Stimulated activated naive CD4-positive, alpha-beta T cell treated with Interleukin-2 at 50 U/mL for 16 hours (primary cell): ENCODE measurements at places on chromosomes 13 and 19.

GRCh38 chr19:32662186-32662585 is 12.8 kb downstream of the ANKRD27 start:
- no peak for DNase-seq

- no peak for DNase-seq
Observed at GRCh38 chr19:27966390-27966816, 1246.5 kb downstream of the UQCRFS1 start.

- DNase-seq, result no peak
Observed at GRCh38 chr19:54233941-54234340, 8.6 kb downstream of the LILRA6 start.

- no peak for DNase-seq
Observed at GRCh38 chr13:40002016-40002415, 346.6 kb downstream of the COG6 start.

DNA sequence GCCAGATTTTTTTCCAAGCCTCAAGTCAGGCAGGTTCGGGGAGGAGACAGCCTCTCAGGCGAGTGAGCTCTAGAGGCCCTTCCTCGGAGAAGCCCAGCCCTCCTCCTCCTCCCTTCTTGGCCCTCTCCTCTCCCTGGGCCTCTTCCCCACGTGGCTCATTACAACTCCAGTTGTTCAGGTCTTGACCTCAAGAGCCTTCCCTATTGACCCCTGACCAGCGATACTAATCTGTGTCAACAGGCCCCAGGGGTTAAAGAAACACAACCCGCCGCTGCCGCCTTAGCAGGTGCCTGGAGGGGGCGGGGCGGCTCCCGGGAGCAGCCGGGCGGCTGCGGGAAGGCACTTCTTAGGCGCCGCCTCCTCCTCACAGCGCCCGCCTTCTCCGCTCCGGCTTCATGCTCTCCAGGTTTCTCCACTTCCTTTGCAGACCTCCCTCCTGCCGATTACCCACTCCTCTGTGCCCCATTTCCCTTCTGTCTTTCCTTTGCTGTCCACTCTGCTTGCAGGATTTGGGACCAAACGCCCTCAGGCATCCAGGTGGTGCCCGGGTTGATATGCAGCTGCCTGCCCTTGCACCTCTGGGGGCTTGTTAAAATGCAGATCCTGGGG is 51.0 kb downstream of the LYL1 start:
- DNase-seq, result no peak

- DNase-seq, result no peak
Observed at GRCh38 chr19:6259312-6259861, 20.4 kb downstream of the MLLT1 start.

- peak; percentile 71 for DNase-seq
Observed at GRCh38 chr19:5718037-5718578, 1.8 kb downstream of the LONP1 start.

DNA sequence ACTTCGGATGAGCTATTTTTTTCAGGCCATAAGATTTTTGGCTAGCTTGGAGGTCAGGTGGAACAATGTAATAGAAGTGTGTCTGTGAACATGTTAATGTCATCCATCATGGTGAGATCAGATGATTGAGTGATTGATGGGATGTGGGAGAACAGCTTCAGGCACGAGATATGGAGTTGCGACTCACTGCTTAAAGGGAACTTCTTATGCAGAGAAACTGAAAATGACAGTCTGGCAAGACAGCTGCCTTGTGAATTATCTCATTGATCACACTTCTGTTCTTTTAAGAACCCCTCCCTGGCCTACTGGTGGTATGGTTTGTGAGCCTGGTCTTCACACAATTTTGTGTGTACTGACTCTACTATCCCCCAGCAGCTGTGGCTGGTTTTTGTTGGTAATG is 96.0 kb downstream of the OLFM4 start:
- no peak for DNase-seq

DNA sequence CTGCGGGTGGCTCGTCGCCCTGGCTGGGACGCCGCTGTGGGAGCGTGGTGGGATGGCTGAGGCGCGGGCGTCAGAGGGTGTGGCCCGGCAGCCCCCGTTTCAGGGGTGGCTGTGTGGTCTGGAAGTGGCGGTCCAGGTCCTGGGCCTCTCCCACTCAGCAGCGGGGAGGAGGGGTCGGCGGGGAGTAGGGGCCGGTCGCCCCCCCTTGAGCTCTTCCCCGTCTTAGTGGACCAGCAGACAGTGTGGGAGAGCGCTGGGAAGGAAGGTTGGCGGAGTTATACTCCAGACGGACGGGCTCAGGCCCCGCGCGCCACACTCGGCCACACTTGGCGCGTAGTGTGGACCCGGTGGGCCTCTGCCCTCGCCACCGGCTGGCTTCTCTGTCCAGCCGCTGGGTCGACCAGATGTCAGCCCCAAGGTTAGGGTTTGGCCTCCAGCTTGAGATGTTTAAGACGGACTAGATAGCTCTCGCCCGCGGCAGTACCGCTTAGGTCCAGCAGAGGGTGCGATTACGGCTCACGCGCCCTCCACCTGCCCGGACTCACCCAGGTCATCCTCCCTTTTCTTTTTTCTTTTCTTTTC is 21.7 kb upstream of the ZNF429 start:
- peak; percentile 19 for DNase-seq

DNA sequence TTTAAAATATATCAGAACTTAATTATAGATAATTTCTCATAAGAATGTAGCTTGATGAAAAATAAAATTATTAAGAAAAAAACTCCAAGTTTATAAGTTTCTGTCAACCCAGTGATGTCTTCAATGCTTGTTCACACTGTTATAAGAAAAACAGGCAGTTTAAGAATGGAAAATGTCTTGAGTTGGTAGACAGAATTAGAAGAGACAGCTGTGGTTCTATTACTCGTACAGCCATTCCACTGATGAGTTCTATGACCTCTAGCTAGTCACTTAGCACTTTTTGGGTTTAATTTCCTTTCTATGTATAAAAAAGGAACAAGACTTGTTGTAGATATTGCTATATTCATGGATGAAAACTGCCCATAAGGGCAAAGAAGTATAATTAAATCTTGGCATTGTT is 1013.1 kb upstream of the ATXN8OS start:
- DNase-seq, result no peak

GRCh38 chr13:97781891-97782305 is 171.6 kb upstream of the IPO5 start:
- DNase-seq, result no peak

GRCh38 chr19:18765224-18765623 is 25.9 kb downstream of the COMP start:
- DNase-seq, result no peak

- DNase-seq, result no peak
Observed at GRCh38 chr13:109906976-109907375, 120.6 kb upstream of the IRS2 start.

DNA sequence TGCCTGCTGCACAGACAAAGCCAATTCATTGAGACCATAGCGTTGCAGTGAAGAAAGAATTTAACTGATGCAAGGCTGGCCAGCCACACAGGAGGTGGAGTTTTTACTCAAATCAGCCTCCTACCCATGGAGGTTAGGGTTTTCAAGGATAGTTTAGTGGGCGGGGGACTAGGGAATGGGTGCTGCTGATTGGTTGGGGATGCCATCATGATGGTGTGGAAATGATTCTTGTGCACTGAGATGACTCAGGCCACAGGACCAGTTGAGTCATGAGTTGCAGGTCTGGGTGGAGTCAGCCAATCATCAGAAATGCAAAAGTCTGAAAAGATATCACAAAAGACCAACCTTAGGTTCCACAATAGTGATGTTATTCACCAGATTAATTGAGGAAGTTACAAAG is 359.6 kb downstream of the FOXO1 start:
- DNase-seq, result peak; percentile 29

DNA sequence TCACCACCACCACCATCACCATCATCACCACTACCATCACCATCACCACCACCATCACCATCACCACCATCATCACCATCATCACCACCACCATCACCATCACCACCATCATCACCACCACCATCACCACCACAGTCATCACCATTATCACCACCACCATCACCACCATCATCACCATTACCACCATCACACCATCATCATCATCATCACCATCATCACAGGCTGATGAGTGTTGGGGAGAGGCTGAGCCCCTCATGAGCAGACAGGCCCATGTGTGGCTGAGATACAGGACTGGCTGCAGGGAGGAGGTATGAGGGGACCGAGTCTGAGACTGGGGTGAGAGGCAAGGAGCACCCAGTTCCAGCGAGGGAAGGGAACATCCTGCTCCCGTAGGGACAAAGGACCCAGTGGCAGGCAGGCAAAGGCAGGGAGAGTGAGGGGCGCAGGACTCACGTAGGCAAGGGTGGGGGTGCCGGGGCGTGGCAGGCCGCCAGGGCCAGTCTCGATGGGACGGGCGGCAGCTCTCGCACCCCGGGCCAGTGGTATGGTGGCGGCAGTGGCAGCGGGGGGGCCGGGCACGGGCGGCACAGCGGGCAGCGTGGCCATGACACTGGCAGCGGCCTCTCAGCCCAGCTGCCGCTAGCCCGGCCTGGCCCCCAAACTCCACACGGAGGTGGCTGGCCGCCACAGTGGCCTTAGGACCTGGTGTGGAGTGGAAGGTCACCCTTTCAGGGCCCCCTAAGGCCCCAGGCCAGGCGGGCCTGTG is 2.7 kb downstream of the NTN5 start:
- no peak for DNase-seq

DNA sequence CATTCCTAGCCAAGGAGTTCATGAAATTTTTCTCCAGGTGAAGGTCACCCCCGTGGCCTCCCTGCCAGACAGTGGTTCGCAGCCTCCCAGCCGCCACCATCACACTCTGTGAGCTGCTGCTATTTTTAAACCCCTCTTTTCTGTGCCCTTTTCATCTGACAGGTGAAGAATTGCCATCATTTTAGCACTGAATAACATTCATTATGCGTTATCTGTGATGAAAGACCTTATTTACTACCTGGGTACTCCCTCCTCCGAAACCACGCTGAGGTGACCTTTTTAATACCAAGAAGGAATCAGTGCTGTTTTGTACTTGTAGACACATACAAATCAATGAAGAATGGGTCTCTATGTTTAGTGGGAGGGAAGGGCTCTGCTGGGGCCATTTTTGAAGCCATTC is 148.9 kb upstream of the GPR12 start:
- no peak for DNase-seq

DNA sequence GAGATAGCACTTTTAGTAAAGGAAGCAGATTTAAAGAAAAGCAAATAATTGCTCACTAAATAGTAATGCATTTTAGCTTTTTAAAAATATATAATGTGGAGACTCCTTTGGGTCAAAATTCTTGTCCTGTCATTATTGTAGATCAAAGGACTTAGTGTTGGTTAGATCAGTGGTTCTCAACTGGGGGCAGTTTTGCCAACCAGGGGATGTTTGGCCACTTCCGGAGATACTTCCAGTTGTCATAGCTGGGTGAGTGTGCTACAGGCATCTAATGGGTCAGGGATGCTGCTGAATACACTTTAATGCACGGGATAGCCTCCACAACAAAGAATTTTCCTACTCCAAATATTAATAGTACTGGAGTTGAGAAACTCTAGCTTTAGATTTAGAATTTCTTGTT is 126.8 kb downstream of the LMO7 start:
- DNase-seq, result no peak

GRCh38 chr19:19866611-19867248 is 1.0 kb downstream of the ZNF253 start:
- peak; percentile 39 for DNase-seq

DNA sequence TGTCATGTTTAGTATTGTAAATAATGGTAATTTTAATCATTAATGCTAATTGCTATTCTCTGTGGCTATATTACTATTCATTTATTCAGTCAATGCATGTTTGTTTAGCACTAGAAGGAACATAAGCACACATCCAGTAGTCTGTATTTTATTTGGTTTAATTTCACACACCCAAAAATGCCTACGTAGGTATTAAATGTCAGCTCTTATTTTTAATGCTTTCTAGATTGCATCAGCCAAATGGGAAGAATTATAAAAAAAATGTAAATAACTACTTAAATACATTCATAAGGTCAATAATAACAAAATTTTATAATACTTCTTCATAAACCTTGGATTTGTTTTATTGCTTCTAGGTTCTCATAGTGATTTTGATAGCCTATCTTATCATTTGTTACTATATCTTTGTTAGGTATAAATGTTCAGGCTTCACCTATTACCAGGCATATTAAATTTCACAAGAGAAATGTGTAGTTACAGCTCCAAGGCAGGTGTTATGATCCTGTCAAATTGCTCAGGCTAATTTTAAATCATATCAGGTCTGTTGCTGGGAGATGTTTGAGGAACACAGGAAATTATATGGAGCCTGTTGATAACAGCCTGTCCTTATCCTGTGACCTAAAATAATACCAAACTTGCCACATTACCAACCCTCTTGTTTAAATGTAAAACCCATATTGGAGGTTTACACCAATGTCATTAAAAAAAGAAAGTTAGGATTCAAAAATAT is 34.4 kb downstream of the ITGBL1 start:
- DNase-seq, result no peak

GRCh38 chr19:53002479-53002878 is 11.2 kb upstream of the ERVV-1 start:
- no peak for DNase-seq

DNA sequence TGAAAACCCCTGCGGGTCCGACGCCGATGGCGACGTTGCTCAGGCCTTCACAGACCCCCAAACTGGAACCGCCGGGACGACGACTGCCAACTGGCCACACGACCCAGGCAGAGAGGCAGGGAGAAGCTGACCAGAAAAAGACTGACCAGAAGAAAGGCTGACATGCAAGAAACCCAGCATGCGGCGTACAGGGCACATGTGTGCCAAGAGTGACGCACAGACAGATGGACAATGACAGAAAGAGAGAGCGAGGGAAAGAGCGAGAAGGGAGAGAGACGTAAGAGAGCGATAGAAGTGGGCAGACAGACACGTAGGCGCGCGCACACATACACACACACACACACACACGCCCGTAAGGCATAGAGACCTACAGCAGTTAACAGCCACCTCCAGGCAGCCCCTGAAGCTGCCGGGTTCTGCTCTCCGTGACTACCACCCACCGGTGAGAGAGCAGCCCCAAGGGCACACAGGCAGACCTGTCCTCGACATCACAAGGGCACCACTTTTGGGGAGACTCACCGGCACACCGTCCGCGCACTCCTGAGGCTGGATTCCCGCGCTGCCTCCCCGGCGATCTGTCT is 67.2 kb upstream of the ZNF527 start:
- DNase-seq, result no peak

GRCh38 chr19:52297601-52298364 is 814 bp downstream of the ZNF480 start:
- no peak for DNase-seq

GRCh38 chr19:2607712-2608601 is 94.5 kb downstream of the GNG7 start:
- DNase-seq, result peak; percentile 94

DNA sequence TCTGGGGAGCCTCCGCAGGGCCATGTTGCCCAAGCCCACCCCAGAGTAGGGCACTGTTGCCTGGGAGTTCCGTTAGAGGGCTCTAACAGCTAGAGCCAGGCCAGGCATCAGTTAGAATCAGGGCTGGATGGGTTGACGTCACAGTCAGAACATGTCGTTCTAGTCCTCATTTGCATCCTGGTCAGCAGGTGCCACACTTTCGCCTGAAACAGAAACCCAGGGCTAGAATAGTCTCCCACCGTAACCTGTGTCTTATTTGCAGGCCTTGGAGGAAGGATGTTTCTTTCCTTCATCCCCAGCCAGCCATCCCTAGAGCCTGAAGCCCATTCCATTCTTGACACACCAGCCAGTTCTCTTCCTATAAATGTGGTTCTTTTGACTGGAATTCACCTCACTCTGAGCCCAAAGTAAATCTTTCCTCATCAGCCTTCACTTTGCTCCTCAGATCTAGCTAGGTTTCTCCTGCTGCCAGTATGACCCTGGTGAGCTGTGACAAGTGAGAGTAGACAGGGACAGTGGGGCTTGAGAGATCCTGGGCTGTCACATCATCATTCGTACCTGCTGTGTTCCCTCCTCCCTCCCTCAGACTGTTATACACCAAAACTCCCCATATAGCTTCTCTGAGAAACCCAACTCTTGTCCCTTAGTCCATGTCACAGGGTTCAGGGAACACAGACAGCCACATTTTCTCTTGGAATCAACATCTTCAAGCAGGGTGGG is 12.2 kb upstream of the CCDC97 start:
- no peak for DNase-seq
